ENCODE measurements at places on chromosomes 2 and 18.

GRCh38 chr2:129438501-129439057 lies 540.9 kb upstream of the RAB6C start:
- DNase-seq: no peak

DNA sequence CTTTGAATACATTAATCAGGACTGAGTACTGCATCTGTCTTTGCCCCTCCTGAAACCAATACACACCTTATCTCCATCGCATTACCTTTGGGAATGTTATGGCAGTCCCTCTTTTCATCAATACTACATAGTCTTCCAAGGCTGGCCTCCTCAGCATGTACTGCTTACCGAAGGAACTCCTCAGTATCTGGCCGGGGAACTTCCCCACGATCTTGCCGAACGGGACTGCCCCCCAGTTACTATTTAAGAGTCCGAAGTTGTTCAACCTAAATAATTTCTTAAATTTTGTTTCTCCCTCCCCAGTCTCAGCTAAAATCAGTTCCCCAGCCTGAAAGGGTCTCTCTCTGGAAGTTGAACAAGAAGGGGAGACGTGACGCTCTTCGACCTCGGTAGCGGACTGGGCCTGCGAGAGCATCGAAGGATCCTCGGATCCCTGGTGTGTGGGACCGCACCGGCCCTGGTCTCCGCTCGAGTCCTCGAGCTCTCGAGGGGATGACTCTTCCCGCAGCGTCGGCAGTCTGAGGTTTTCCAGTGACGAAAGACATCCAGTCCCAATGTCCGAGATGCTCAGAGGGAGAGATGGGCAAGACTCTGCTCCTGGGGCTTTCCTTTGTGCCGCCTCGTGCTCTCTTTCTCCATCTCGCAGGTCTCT lies 489 bp downstream of the TRMT61B start:
- peak; percentile 27 for DNase-seq

DNA sequence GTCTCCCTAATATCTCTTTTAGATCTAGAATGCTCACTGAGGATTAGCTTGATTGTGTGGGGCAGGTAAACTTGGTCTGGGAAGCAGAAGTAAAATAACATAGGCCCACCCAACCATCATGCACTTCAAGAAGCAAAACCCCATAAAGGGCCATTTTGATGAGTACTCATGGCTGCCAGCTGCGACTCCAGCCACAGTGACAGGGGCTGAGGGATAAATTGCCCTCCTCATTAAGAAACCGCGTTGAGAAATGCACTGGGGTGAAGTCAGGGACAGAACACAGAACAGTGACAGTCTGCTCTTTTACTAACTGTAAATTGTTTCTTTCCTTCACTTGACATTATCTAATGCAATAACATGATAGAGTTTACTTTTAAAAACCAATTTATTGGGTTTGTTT lies 60.2 kb downstream of the RND3 start:
- no peak for DNase-seq

- no peak for DNase-seq
Observed at GRCh38 chr2:168371273-168372019, 84.6 kb upstream of the CERS6 start.

DNA sequence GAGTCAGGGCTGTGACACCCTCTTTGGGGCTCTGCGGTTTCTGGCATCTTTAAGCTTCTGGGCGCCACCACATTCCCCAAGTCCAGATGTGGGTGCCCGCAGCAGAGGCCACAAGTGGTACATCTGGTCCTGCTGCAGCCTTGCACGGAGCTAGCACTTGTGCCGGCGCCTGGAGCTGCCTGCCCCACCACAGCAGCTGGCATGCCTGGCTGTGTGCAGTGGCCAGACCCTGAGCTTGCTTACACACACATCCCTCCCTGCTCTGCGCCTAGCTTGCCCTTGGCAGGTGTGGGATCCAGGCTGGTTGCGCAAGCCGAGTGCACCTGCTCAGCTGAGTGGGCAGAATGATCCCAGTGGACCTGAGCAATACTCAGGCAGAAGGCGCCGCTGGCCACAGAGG lies 27.3 kb downstream of the SLC4A10 start:
- DNase-seq: no peak

GRCh38 chr2:101433465-101433864 lies 41.4 kb downstream of the RFX8 start:
- no peak for DNase-seq

DNA sequence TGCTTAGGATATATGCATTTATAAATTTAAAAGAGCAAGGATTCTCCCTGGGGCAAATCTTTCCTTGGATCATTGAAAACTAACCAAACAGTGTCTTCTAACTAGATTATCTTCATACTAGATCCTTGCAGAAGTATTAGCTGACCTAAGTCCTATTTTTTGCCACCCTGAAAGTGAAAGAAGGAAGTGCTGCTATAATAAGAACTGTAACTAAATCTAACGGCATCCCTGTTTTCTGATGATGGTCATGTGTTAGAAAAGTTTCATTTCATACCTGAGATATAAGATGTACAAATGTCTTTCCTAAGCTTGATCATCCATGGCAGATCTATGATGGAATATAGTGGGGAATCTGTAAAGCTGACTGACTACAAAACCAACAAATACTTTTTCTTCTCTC lies 102.7 kb downstream of the MAP2 start:
- no peak for DNase-seq

- no peak for DNase-seq
Observed at GRCh38 chr2:211349031-211349430, 792.6 kb downstream of the CPS1 start.

GRCh38 chr2:39007875-39008504 lies 112.9 kb downstream of the SOS1 start:
- DNase-seq: no peak

GRCh38 chr2:228767196-228767595 lies 503.9 kb downstream of the PID1 start:
- DNase-seq: no peak

- no peak for DNase-seq
Observed at GRCh38 chr2:73172963-73173362, 29.4 kb upstream of the NOTO start.

DNA sequence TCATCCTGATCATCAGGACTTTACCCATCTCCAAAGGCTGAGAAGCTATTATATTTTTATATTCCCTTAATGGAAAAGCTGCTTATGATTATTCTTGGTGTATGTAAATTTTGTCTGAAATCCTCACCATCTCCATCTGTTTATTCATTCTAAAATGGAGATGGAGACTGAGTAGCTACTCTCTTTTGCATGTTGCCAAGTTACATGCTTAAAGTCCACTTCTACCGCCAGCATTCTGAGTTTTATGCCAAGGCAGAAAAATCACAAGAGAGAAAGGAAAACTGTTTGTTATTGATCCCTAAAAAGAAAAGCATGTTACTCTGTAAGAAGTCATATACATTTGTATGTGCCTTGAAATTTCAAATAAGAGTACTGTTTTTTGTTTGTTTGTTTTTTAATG lies 94.4 kb upstream of the NOSTRIN start:
- no peak for DNase-seq

DNA sequence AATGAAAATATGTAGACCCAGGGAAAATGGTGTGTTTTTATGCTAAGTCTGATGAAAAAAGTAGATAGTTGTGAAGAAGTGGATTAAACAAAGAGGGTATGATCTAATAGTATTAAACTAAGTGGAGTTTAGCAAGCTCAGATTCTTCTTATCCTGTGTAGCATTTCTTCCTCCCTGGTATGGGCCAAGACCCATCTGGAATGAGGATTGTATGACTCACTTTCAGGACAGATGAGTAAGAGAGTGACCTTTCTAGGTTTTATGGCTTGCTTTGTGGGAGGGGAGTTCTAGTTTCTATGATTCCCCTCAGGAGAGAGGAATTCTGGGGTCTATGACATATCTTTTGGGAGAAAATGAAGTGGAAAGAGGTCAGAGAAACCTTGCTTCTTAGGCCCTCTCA lies 550.1 kb downstream of the SPAG16 start:
- peak; percentile 34 for DNase-seq

DNA sequence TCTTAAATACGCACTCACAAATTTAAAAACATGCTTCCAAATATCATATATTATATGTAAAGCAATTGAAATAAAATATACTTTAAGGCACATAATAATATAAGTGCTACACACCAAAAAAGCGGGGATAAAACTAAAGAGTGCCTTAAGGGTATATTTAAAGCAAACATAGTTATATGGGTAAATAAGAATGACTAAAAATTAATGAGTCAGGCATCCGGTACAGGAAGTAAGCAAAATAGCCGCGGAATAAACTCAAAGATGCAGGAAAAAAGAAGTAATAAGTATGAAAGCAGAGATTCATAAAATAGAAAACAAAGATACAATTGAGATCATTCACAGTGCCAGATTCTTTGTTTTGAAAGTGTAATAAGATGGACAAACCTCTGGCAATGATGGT lies 503.5 kb upstream of the SOX11 start:
- DNase-seq: no peak

GRCh38 chr2:232410238-232410900 lies 3.7 kb downstream of the ALPG start:
- DNase-seq: no peak

GRCh38 chr2:67046591-67046990 lies 350.5 kb upstream of the ETAA1 start:
- DNase-seq: no peak

DNA sequence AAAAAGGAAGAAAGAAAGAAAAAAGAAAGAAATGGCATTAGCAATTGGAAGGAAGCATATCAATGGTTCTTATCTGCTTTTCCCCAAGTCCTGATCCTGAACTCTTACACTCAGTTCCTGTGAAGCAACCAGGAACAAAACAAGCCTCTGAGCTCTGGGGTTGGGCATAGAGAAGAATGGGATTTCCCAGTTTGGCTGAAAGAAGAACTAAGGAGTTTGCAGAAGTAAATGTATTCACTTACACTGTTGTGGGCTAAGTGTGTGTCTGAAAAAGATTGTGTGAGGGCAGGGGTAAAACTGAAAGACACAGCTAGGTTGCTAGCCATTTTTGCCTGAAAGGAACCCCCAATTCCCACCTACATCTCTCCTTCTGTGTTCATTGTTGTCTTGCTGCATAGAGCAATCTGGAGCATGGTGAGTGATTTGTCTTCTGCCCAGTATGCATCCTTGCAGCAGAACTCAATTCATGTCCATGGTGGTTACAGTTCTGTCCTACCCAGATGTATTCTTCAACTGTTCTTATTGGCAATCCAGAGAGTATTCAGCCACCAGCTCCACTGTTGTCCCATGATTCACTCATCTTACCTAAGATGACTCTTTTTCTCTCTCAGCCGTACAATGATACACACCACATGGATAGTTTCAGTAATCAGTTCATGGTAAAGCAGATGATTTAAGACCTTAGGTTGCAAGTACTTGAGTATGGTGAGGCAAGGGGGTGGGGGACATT lies 348.7 kb downstream of the ARHGAP15 start:
- DNase-seq: no peak

GRCh38 chr2:68971591-68972231 lies 2.7 kb upstream of the GKN1 start:
- DNase-seq: peak; percentile 66

DNA sequence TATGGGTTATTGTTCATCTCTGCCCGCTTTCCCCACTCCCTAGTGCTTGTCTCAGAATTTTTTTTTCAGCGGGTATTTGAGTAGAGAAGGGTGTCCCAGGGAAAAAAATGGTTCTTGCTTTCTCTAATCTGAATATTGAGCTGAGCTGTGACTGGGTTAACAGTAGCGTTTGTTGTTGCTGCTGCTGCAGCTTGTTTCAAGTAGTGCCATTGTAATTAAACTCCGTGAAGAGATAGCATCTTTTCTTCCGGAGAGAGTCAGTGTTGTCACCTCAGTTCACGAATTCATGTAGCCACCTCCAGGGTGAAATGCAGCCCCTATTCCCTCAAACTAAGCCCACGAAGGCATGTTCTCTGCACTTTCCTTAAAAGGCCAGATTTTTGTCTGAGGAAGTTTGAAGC lies 1.5 kb upstream of the AAK1 start:
- DNase-seq: no peak

DNA sequence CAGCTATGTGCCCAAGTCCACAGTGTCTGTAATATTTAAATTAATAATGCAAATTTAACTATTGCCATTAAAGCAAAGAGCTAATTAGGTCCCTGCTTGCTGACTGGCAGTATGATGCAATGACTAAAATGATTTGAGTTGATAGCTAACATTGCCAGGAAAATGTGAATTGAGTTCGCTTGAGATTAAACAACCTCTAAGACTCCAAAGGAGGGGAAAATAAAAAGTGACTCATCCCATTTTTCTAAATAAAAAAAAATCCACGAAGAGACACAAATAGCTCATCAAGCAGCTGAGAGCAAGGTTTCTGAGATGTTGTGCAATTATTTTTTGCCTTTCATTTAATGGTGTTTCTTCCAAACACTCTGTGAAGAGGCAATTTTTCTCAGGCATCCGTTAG lies 413.0 kb downstream of the MTX2 start:
- DNase-seq: no peak

GRCh38 chr18:54117853-54118773 lies 106.4 kb downstream of the MBD2 start:
- no peak for DNase-seq

- no peak for DNase-seq
Observed at GRCh38 chr2:69641471-69641870, 2.1 kb downstream of the AAK1 start.

DNA sequence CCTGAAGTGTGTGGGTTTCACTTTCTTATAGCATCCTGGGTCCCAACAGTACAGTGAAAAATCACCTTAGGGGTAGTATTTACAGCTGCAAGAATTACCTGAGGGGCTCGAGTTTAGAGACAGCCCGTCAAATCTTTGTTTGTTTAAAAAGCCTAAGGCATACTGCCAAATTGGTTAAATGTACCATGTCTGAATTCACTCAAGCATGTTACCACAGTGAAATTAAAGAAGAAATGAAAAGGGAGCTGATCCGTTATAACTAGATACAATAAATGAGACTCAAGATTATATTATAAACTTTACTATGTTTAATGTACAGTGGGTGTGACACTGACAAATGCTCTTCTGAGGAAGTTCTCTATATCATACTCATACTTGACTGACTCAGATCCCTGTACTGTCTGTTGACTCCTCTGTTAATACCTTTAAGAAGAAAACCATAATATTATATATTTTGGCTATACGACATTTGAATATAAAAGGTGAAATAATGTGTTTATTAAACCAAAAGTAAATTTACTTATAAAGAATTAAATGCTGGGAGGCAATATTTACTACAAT lies 107.3 kb downstream of the TMEFF2 start:
- DNase-seq: no peak

- DNase-seq: no peak
Observed at GRCh38 chr2:23467618-23468017, 82.6 kb downstream of the KLHL29 start.
